ENCODE measurements at places on chromosomes 11 and 22.
A peak's percentile ranks its signal among the peaks of the same experiment; 100 is the strongest.

DNA sequence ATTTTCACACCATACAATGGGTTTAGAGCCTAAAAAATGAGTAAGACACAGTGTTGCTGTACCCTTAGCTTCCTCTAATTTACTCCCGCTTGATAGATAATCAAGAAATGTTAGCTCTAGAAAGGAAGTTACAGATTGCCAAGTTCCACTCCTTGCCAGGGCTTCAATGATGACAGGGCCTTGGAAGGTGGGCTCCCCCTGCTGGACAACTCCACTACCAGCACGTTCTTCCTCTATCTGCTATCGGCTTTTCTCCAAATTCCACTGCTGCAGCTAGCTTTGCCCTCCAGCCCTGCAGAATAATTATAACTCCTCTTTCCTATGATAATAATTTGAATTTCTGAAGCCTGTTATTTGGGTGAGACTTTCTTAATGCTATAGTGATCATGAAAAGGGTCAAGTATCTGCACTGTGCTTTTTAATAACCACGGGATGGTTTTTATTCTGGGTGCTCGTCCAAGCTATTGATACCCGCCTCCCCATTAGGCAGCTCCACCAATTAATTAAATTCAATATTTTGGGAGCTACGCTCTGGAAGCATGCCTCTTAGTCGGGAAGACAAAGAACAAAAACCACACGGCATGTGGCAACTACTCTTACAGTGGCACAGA, 9.0 kb downstream of the SYN3 start:
- peak; percentile 43 for DNase-seq

GRCh38 chr11:31106968-31107576, 262.5 kb downstream of the DCDC1 start:
- no peak for DNase-seq

DNA sequence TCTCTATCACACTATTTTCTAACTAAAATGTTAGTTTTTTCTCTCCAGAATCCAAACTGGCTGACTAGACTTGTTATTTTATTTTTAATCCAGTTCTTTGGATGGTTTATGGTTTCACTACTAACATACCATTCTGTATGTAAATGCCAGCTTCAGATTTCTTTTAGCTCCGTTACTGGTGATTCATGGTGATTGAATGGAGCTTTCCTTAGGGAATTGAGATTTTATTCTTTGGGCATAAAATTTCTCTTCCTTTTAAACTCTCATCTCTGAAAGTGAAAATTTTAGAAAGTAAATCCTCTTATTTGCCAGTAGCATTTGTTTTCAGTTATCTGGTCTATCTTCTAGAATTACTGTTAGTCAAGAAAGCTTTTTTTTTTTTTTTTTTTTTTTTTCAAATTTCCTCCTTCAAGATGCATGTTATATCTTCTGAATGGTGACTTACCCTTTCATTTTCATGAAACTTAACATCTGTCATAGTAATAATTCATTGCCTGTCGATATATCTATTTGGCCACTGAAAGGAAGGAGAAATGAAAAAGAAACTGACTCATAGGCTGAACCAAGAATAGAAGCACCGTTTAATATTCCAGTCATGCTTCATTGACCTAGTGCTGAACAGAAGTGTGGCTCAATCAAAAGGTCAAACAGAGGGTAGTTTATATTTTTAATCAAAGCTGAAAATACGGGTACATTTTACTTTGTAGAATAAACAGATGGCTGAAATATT, 6.4 kb downstream of the ENDOD1 start:
- no peak for DNase-seq

DNA sequence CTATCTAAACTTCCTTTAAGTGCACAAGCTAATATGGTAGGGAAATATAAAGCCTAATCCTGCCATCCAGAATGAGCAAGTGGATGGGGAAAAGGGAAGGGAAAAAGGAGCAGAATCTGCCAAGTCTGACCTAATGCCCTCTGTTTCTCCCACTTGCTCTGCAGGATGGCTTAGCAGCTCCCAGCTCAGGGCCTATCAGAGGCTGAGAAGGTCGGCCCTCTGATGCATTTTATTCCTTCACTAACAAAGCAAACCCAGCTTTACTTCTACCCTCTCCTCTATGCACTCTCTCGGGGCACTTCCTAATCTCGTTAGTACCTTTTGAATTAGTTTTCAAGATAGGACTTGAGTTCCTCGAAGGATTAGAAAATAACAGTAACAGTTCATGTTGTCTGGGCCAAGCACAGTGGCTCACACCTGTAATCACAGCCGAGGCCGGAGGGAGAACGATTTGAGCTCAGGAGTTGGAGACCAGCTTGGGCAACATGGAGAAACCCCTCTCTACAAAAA, 9.9 kb upstream of the OR51V1 start:
- DNase-seq: no peak

- DNase-seq: no peak
These were observed 192.8 kb downstream of the GRIK4 start for GRCh38 chr11:120704256-120704750.

- no peak for DNase-seq
These were observed 8.6 kb upstream of the CRYBB2 start for GRCh38 chr22:25210793-25211192.
